Activated naive CD8-positive, alpha-beta T cell treated with anti-CD3 and anti-CD28 coated beads for 36 hours (primary cell): ENCODE measurements at places on chromosomes 2 and 18.

GRCh38 chr2:73111073-73112025 is 1.4 kb downstream of the RAB11FIP5 start:
- DNase-seq = peak; percentile 24

DNA sequence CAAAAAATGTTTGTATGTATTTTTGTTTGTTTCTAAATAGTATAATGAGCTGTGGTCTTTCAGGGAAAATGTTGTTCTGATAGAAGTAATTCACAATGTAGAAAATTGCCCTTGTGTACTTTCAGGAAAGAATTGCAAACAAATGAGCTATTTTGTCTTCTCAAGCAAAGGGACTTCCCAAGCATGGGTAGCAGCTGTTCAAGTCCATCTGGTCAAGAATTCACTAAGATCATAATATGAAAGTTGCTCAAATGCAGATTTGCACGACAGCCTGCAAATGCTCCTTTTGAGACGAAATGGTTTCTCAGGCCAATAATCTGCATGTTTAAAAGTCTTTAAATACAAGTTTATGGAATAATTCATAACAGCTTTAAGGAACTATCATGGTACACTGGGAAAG is 51.9 kb upstream of the HNMT start:
- no peak for DNase-seq

DNA sequence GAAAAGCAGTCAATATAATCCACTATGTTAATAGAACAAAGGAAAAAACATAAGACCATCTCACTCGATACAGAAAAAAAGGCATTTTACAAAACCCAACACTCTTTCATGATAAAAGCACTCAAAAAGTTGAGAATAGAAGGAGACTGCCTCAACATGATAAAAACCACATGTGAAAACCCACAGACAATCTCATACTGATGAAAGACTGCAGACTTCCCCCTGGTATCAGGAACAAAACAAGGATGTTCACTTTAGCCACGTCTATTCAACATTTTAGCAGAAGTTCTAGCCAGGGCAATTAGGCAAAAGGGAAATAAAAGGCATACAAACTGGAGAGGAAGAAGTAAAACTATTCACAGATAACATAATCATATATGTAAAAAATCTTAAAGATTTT is 285.9 kb downstream of the EIPR1 start:
- no peak for DNase-seq

DNA sequence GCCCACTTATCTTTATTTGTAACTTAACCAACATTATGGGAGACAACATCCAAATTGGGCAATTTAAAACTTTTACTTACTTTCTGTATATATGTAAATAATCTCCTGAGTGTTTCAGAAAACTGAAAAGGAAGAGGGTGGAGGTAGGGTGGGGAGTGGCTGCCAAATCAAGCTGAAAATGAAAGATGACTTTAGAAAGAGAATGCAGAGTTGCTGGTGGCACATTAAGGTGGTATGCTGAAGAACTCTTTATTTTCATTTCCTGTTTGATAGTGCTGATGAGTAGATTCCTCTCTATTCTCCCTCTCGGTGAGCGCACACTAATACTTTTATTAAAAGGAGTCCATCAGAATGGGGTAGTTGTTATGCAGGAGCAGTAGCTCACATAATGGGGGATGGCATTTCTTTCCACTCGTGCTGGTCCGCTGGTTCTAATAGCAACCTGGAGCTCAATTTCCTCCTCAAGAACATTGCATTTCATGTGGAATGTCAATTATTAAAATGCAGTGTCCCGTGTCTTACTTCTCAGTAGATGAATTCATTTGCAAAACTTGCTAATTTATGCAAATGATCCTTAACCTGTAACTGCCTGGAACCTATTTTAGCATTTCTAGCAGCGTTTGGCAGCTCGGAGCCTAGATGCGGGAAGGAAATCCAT is 466.9 kb upstream of the HNRNPA3 start:
- DNase-seq = no peak

GRCh38 chr18:45415614-45416013 is 199.7 kb upstream of the SLC14A2 start:
- DNase-seq = no peak

- no peak for DNase-seq
Observed at GRCh38 chr2:85988175-85988913, 99.6 kb upstream of the ST3GAL5 start.

- peak; percentile 74 for DNase-seq
Observed at GRCh38 chr2:23384551-23385343, at the start of gene KLHL29. Gene KLHL29 (plus strand): TSS chr2:23385179. CDS start chr2:23562197, 177,018 bp downstream.

DNA sequence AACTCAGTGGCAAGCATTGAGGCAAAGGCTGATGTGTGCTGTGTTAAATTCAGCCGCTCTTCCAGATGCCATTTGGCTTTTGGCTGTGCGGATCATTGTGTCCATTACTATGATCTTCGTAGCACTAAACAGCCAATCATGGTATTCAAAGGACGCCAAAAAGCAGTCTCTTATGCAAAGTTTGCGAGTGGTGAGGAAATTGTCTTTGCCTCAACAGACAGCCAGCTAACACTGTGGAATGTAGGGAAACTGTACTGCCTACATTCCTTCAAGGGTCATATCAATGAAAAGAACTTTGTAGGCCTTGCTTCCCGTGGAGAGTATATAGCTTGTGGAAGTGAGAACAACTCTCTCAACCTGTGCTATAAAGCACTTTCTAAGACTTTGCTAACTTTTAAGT is 195.5 kb upstream of the RAB12 start:
- no peak for DNase-seq

DNA sequence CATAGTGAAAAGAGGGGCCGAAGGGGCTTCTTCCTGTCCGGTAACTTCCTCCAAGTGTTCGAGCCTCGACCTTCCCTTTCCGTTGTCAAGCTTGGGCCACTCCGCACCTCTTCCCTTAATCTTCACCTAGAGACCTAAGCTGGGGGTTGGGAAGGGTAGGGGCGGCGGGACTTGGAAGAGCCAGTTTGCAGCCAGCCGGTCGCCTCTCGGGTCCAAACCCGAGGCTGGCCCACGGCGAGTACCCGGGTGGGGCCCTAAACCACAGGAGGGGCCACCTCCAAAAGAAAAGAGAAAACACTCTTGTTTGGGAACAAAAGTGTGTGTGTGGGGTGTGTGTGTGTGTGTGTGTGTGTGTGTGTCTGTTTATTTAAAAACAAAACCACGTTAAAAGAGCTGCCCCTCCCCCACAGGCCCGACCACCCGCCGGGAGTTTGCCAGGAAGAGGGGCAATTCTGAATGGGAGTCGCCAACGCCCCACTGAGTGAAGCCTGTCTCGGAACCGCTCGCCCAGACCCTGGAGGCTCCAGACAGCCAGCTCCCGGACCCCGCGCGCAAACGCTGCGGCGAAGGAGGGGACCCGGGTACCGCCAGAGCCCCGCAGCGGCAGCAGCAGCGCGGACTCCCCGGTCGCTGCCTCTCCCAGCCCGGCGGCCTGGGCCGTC is 488 bp upstream of the RHOB start:
- DNase-seq = no peak

GRCh38 chr18:35192415-35192814 is 48.4 kb upstream of the ZNF397 start:
- no peak for DNase-seq

DNA sequence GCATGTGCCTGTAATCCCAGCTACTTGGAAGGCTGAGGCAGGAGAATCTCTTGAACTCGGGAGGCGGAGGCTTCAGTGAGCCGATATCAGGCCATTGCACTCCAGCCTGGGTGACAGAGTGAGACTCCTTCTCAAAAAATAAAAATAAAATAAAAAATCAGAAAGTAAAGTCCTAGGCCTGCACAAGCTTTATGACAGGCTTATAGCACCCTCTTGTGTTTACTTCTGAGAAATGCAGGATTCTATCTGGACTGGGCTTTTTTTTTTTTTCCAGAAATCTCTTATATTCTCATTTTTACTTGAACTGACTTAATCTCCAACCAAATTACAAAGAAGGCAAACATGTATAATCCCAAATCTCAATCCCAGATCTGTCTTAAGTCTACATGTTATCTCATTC is 26.1 kb upstream of the REG3G start:
- DNase-seq = no peak

GRCh38 chr2:40957508-40957907 is 505.6 kb upstream of the SLC8A1 start:
- DNase-seq = no peak

- no peak for DNase-seq
Observed at GRCh38 chr18:48740851-48741485, 202.1 kb downstream of the CTIF start.

DNA sequence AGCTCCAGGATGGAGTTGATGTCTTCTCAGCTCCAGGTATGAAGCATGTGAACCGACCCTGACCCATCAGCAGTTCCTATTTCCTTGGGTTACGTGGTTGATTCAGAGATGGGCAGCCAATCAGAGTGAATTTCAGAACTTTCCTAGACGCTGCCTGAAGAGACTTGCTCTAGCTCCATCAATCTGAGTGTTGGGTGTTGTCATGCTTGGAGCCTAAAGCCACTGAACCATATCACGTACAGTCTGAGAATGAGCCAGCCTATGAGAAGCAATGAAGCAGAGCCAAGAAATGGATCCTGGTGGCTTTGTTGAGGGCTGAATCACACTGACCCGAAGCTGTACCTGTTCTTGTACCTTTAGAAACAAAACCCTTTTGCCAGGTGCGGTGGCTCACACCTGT is 19.6 kb upstream of the KLF7 start:
- DNase-seq = no peak

- no peak for DNase-seq
Observed at GRCh38 chr2:166560022-166560421, 66.0 kb upstream of the SCN7A start.
